ENCODE measurements at places on chromosomes 6 and 20.

DNA sequence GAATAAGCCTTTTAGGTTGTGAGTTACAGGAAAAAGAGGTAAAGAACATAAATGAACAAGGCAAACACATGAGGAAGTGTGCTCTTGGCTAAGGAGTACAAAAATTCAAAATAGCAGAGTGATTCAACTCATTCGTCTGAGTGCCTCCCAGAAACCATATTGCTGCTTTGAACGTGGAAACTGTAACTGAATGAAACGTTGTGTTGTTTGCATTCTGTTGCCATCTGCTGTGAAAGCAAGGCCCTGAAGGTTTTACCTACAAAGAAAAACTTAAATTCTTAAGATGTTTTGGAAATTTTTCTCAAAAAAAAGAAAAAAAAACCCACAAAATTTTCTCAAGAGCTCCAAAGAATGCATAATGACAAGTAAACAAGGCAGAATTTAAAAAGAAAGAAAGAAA lies 375.4 kb upstream of the HS3ST5 start:
- no peak for DNase-seq

DNA sequence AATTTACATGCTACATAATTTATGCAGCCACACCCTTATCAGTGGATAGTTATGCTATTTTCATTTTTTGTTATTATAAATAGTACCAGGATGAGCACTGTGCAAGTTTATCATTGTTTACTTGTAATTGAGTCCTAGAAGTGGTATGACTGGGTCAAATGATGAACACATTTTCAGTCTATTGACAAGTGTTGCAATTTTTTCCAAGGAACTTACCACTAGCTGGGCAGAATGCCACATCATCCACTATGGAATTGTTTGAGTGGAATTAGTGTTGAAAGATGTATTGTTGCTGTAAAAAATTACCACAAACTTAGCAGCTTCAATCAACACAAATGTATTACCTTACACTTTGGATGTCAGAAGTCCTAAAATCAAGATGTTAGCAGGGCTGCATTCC lies 38.1 kb upstream of the OPN5 start:
- DNase-seq, result no peak

DNA sequence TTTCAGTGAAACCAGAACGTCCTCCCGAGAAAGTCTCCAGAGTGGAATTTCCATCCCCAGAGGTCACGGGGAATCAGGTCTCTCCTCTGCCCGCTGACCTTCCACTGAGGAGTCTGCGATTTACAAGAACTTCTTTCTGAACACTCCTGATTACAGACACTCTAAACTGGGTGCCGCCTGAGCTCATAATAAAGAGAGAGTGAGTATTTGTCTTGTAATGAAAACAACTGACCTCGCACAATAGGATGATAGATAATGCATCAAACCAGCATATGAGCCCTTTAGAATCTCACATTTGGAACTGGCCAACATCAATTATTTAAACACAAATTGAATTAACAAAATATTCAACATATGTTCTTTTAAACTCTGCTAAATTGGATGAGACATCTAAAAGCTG lies 47.5 kb downstream of the DLL1 start:
- DNase-seq, result no peak

- DNase-seq, result no peak
Measured at GRCh38 chr20:43492101-43492500, 15.4 kb upstream of the L3MBTL1 start.

DNA sequence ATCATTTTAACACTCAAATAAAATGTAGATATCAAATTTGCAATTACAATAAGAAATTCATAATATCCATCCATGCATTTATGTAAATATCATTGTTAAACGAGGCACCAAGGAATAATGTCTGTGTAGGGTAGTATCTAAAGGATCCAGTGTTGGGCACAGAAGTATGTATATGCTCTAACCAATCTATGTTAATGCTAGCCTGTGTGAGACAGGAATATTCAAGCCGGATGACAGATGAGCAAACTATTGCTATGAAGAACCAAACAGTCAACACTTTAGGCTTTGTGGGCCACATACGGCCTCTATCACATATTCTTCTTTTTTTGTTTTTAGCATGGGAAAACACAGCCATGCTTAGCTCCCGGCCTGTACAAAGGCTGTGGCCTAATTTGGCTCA lies 45.0 kb downstream of the HUS1B start:
- no peak for DNase-seq

- DNase-seq, result no peak
Measured at GRCh38 chr6:11432713-11433450, 104.7 kb upstream of the TMEM170B start.

- no peak for DNase-seq
Measured at GRCh38 chr20:4671015-4671414, 50.7 kb upstream of the PRND start.

GRCh38 chr6:88077305-88077704 lies 29.7 kb downstream of the SPACA1 start:
- no peak for DNase-seq

- DNase-seq, result no peak
Measured at GRCh38 chr6:78199044-78199443, 546.2 kb downstream of the MEI4 start.

- DNase-seq, result no peak
Measured at GRCh38 chr6:37277001-37277409, 19.1 kb upstream of the TMEM217 start.

All from body of pancreas (tissue), 4 donors.